Fibroblast of skin of left quadriceps (primary cell): ENCODE measurements at places on chromosomes 12 and 14.

- no peak for DNase-seq
Observed at GRCh38 chr12:4032924-4033615, 159.9 kb upstream of the PARP11 start.

- DNase-seq = peak; percentile 6
Observed at GRCh38 chr14:101235335-101236103, 325.8 kb upstream of the DIO3 start.

- DNase-seq = no peak
Observed at GRCh38 chr14:49420201-49420600, 166.0 kb downstream of the RPS29 start.

DNA sequence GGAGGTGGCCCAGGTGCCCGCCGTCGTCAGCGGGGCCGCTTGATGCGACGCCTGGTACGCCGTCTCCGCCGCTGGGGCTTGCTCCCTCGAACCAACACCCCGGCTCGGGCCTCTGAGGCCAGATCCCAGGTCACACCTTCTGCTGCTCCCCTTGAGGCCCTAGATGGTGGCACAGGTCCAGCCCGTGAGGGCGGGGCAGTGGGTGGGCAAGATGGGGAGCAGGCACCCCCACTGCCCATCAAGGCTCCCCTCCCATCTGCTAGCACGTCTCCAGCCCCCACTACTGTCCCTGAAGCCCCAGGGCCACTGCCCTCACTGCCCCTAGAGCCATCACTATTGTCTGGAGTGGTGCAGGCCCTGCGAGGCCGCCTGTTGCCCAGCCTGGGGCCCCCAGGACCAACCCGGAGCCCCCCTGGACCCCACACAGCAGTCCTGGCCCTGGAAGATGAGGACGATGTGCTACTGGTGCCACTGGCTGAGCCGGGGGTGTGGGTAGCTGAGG lies 5.5 kb downstream of the LRP10 start:
- DNase-seq = no peak

- DNase-seq = no peak
Observed at GRCh38 chr12:112172556-112173324, 47.4 kb downstream of the TRAFD1 start.

DNA sequence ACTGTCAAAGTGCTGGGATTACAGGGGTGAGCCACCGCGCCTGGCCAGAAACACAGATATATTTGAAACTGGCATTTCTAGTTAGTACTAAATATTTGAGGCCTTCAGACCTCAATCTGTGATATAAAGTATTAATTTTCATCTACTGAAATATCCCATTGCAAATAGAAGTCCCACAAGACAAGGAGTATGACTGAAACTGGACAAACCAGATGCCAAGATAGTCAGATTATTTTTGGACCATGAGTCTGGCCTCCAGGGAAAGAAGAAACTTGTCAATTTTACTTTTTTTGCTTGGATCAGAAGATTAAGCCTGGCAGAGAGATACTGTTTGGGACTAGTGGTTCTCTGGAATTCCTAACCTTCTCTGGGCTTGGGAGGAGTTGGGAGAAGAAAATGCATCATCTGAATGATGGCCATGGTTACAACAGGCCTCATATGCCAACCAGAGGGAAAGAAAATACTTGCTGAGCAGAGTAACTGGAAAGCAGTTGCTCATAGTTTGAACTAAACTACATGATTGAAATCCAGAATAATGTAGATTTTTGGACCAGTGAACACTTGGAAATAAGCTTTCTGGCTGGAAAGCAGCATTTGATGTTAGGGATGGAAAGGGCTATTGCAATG lies 2.9 kb upstream of the SMOC1 start:
- DNase-seq = no peak

DNA sequence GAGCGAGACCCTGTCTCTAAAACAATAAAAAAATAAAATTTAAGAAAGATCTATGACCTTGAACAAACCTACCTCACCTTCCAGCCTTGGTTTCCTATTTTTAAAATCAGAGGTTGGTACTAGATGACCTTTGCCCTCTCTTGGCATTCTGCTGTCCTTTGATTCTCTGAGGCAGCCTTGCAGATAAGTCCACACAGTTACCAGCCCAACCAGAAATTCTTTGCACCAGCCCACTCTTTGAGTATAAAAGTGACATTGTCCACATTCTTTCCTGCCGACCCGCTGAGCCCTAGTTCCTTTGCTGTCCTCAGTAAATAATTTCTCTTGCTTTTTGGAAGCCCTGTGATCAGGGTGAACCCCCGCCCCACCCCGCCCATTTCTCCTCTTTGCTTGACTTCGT lies 150.4 kb downstream of the PHETA1 start:
- no peak for DNase-seq

DNA sequence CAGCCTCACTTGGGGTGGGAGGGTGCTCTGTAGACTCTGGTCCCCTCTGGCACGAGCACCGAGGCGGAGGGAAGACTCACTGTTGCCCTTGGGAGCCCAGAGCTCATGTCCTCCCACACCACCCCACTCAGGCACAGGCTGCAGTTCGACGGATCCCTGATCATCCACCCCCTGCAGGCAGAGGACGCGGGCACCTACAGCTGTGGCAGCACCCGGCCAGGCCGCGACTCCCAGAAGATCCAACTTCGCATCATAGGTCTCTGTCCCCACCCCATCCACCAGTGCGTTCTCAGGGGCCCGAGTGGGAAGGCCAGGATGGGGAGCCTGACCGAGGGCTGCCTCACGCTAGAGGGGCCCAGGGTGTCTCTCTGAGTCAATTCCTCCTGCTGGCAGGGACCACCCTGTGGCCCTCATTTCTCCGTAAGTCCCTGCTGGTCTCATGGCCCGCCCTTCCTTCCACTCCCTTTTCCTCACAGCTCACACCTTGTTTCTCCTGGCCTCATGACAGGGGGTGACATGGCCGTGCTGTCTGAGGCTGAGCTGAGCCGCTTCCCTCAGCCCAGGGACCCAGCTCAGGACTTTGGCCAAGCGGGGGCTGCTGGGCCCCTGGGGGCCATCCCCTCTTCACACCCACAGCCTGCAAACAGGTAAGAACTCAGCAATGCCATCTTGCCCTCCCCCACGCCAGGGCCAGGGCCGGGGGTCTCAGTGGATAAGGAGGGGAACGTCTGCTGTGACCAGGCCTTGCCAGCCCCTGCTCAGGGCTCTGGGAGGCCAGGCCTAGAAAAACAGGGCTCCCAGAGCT lies 27.0 kb downstream of the PAPLN start:
- DNase-seq = no peak

- no peak for DNase-seq
Observed at GRCh38 chr14:54667764-54668163, 100.8 kb downstream of the SAMD4A start.

DNA sequence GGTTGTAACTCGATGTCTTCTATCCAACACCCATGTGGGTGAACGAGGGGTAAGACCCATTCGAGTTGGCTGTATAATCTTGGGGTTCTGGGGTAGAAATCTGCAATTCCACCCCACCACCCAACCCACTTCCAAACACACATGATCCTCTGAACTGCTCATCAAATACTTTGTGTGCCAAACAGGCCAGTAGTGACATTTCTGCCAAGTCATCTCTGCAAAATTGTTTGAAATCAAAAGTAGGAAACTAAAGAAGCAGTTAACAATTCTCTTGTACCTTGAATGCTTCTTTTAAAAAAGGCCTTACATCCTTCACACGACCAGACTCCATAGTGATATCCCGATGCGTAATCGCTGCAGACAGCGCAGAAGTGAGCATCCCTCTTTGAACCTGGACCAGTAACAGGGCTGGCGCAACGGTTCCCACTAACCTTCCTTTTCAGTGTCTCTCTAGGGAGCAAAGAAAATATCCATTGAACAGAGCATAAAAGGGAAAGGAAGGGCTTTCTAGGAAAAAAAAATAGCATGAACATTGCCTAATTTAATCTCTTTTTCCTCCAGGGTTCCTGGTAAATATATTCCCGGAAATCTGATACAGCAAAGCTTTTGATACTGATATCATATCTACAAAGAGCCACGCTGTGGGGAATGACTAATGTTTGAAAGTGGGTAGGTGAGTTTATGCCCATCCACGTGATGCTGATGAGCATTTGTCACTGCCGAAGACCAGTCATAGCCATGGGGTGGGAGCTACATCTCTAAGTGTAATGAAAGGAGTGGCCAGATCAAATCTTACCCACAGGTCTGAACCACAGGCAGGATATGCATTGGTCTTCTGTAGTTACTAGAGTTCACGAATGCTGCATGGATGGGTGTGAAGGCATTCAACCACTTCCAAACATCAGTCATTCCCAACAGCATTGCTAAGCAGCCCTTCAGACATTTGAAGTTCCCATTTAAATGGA lies 14.2 kb downstream of the ESR2 start:
- no peak for DNase-seq

DNA sequence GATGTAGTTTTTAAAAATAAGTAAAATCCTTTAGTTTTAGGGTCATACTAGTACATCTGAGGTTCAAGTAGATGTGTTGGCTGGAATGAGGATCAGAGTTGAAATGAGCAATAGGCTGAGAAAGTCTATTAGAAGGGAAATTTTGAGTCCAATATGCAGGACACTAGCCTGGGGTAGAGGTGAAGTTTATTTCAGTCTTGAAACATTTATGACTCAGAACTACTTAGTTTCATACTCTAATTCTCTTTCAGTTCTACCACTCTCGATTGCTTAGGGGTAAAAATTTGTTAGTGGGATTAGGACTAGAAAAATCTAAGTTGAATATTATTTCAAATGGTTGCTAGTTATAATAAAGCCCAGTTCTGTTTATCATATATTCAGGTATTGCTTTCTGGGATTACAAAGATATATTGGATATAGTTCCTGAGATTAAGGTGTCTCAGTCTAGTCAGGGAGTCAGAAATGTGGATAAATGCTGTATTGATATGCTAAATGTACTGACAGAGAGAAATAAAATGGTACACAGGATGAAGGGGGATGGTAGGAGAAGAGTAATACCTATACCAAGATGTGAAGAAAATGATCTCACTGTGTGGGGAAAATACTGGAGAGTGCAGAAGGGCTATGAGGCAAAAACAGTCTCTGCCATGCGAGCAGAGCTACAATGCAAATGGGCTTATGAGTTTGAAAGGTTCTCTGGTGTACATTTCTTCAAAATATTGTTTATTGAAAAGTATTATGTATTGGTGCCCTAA lies 395.8 kb upstream of the FBXO33 start:
- DNase-seq = no peak

DNA sequence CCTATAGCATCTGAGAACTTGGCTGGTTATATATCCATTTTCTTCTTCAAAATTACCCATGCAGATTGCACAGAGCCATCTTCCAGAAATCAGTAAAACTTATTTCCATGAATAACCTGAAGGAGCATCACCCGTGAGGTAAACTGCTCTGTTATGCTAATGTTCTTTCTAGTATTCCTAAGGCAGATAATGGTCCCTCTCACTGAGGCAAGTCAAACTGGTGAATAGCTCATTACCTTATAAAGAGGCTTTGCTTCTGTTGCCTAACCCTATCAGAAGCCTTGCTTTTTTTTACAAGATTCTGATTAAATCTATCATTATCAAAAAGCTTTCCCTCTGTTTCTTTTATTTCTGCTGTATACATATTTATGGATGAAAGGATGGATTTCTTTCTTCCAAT lies 307.6 kb upstream of the FLRT2 start:
- no peak for DNase-seq

GRCh38 chr14:54129850-54130640 lies 173.4 kb upstream of the BMP4 start:
- DNase-seq = no peak

DNA sequence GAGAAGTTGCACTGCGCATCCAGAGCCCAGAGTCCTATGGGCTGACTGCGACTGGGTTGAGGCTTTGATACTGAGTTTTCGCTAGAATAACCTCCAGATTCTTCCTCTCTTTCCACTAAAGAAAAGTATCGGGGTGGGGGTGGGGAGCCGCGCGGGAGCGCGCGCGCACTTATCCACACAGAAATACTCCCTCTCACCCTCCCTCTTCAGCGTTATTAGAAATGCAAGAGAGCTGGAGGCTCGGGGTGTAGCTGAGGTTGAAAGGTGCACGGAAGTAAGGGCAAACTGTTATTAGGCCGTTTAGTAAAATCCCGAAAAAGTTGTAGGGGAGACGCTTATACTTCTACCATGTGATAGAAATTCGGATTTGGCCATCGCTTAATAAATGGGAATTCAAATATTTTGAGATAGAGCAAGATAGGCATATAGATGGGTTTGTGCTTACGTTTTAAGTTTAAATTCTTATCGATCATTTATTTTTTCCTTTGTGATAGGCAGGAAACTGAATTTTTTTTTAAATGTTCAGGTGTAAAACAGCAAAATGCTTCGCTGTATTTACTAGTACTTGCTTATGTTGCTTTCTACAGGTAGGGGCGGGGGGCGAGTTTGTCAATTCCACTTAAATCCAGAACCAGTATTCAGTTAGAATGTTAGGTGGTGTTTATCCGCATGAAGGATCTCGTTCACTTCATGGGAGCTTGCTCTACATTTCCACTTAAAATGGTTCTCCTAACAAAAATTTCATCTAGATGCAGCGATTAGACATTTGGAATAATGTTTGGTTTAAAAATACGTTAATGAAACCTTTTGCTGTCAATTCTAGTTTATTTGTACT lies 1.1 kb downstream of the ARHGAP5 start:
- no peak for DNase-seq

- DNase-seq = no peak
Observed at GRCh38 chr14:61691495-61691894, 3.8 kb upstream of the HIF1A start.

GRCh38 chr12:49232940-49233841 lies 31.7 kb upstream of the TUBA1C start:
- DNase-seq = no peak

- no peak for DNase-seq
Observed at GRCh38 chr14:105945896-105946295, 419.5 kb downstream of the TMEM121 start.

DNA sequence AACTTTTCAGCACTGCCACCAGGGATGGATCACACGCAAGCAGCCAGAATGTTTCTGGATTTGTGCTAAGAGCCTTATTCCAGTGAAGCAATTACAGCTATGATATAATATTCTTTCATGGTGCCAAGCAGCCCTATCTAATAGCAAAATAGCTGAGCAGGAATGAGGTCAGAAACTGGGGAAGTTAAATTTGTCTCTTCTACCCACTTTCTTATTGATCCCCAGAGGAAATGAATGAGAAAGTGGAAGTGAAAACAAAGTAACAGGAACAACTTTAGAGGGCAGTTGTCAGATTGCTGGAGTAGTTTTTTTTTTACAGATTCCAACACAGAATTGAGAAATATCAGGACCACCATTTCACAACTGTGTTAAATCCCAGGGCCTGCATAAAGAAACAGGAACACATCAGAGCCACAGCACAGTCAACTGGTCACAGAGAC lies 44.8 kb downstream of the GCH1 start:
- DNase-seq = no peak

DNA sequence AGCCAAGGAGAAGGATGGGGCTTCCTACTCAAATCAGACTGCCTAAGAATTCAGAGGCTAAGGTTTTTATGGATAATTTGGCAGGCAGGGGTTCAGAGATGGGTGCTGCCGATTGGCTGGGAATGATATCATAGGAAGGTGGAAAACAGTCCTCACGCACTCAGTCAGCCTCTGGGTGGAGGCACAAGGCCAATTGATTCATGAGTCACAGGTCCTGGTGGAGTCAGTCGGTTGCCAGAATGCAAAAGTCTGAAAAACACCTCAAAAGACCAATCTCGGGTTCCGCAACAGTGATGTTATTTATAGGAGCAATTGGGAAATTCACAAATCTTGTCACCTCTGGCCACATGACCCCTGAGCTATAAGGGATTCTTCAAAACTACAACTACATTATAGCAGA lies 105.5 kb downstream of the GXYLT1 start:
- peak; percentile 11 for DNase-seq

GRCh38 chr12:128801879-128802391 lies 21.8 kb downstream of the SLC15A4 start:
- DNase-seq = no peak

GRCh38 chr12:30896461-30896860 lies 30.1 kb upstream of the TSPAN11 start:
- DNase-seq = no peak
